ENCODE measurements at places on chromosomes 13 and 19. TPM values are rescaled to one million over a fixed set of nuclear protein-coding genes. Genes with fewer than 3 reads are reported as not detected.

ZNF728 gene
- total RNA-seq = not detected

ZNF628 gene
- 11.9 TPM for total RNA-seq

CEBPG gene
- 38.3 TPM for total RNA-seq

CYP2A7 gene
- not detected for total RNA-seq

BBC3 gene
- total RNA-seq = 8.6 TPM

LYPD5 gene
- total RNA-seq = 6.4 TPM

CD70 gene
- not detected for total RNA-seq

LRRC4B gene
- total RNA-seq = not detected

C19orf25 gene
- total RNA-seq = 33.7 TPM

SULT2B1 gene
- not detected for total RNA-seq

ANKLE1 gene
- 0.66 TPM for total RNA-seq

STOML3 gene
- not detected for total RNA-seq

SHC2 gene
- total RNA-seq = 8.4 TPM

PALM gene
- 0.83 TPM for total RNA-seq

ZNF264 gene
- total RNA-seq = 29.0 TPM

EFNB2 gene
- 16.9 TPM for total RNA-seq

ERICH4 gene
- not detected for total RNA-seq

VSTM1 gene
- not detected for total RNA-seq

ZNF441 gene
- 3.4 TPM for total RNA-seq

CNN1 gene
- total RNA-seq = not detected

KLC3 gene
- 3.3 TPM for total RNA-seq

LILRB2 gene
- total RNA-seq = not detected

MYO16 gene
- total RNA-seq = 0.15 TPM

LGALS14 gene
- total RNA-seq = not detected

OR10H1 gene
- total RNA-seq = 4.4 TPM

IGFL1 gene
- total RNA-seq = not detected

ERFL gene
- 0.21 TPM for total RNA-seq

CILP2 gene
- total RNA-seq = 1.3 TPM

SMIM24 gene
- total RNA-seq = 1.5 TPM

U2AF2 gene
- 309 TPM for total RNA-seq

GRK1 gene
- not detected for total RNA-seq

DLL3 gene
- total RNA-seq = 0.19 TPM

LAIR2 gene
- not detected for total RNA-seq

PLA2G4C gene
- total RNA-seq = 7.7 TPM

CEACAM8 gene
- total RNA-seq = not detected

ZNF90 gene
- total RNA-seq = 6.2 TPM

CYP2F1 gene
- not detected for total RNA-seq

FCER2 gene
- total RNA-seq = not detected

ATCAY gene
- total RNA-seq = not detected

ODAD3 gene
- not detected for total RNA-seq

ZNF562 gene
- total RNA-seq = 31.8 TPM

ZNF610 gene
- not detected for total RNA-seq

POLRMT gene
- total RNA-seq = 51.4 TPM

PTGER1 gene
- total RNA-seq = 1.3 TPM

All from Calu3 (cell line).